ENCODE measurements at places on chromosomes 2 and 18.
A peak's percentile ranks its signal among the peaks of the same experiment; 100 is the strongest.

- no peak for DNase-seq
Measured at GRCh38 chr2:240789501-240790369, 30.3 kb downstream of the KIF1A start.

GRCh38 chr2:207502577-207503198, 27.1 kb upstream of the CREB1 start:
- DNase-seq, result no peak

GRCh38 chr2:174717273-174717672, 47.0 kb downstream of the CHRNA1 start:
- DNase-seq, result no peak

- DNase-seq, result no peak
Measured at GRCh38 chr2:236571145-236571544, 1.5 kb downstream of the ACKR3 start.

DNA sequence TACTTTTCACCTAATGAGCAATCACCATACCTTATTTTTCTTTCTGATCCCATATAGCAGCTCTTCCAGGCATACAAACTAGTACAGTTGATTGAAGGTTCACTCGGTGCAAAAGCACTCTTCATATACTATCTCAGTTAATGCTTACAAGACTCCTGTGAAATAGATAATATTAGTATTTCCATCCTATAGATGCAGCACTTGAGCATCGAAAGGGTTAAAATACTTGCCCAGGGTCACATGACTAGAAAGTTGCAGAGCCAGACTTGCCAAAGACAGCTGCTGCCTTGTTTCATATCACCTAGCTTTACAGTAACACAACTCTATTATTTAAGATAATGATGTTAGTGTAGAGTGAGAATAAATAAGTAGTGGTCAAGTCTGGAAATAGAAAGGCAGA, 466.0 kb upstream of the TNP1 start:
- DNase-seq, result no peak

GRCh38 chr2:220188031-220188430, 560.6 kb downstream of the SLC4A3 start:
- DNase-seq, result no peak

- no peak for DNase-seq
Measured at GRCh38 chr2:164015328-164016123, 279.7 kb upstream of the FIGN start.

DNA sequence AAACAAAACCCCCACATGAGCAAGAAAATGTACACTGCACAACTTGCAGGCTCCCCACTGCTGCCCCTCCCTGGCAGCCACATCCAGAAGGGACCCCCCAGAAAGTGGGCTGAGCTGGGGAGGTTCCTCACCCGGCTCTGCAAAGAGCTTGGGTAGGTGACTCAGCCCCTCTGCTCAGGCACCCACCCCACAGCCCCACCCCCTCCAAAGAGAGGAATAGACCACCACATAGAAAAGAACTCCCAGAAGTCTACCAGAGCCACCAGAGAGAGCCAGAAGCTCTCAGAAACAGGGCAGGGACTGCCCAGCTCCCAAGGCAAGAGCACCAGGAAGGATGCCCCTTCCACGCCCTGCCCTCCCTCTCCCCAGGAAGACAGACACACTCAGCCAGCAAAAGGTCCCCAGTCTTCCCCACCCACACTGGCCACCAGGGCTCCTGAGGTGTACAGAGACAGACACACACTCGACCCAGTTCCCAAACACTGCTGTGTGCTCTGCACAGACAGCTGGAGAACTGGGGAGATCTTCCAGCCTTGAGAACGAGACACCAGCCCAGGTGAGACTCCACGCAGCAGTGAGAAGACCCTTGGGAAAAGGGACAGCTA, 28.2 kb downstream of the BIN1 start:
- DNase-seq, result no peak

- peak; percentile 24 for DNase-seq
Measured at GRCh38 chr2:162890690-162891311, 52.2 kb upstream of the KCNH7 start.

- no peak for DNase-seq
Measured at GRCh38 chr18:33647365-33647764, 69.3 kb downstream of the ASXL3 start.

- DNase-seq, result no peak
Measured at GRCh38 chr18:46174342-46175041, 70.3 kb downstream of the HAUS1 start.

GRCh38 chr2:132776287-132776686, 106.3 kb upstream of the LYPD1 start:
- no peak for DNase-seq

- no peak for DNase-seq
Measured at GRCh38 chr2:60092781-60093180, 460.7 kb downstream of the BCL11A start.

- DNase-seq, result no peak
Measured at GRCh38 chr18:78641689-78642231, 337.9 kb upstream of the SALL3 start.

DNA sequence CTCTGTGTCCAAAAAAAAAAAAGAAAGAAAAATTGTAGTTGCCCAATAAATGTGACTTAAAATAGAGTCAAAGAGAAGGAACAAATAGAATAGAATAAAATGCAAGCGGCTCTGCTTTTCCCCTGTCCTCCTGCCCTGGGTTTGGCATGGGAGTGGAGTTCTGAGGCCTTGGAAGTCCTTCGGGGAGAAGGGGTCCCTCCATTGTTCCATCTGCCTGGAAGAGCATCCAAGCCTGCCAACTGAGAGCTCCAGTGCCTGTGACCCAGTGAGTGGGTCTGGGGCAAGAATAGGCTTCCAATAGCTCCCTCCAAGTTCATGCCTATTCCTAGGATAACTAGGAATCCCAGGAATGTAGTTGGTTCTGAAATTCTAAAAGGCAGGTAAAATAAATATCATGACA, 321.4 kb downstream of the MYCN start:
- DNase-seq, result no peak

DNA sequence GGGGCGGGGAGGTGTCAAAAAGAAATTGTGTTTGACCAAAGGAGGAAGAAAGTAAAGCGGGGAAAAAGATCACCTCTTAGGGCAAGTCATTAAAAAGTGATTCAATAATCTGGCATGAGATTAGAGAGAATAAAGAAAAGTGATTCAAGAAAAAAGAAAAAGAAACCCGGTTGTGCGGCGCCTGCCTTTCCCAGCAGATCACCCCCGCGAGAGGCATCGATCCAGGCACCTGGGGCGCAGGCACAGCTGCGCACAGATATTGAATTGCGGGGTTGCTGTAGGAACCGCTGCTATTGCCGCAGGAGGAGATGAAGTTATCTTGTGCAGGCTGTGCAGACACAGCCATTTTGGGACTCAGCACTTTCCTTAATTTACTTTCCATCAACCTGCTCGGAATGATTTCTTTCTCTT, 71.2 kb downstream of the PLB1 start:
- DNase-seq, result no peak

DNA sequence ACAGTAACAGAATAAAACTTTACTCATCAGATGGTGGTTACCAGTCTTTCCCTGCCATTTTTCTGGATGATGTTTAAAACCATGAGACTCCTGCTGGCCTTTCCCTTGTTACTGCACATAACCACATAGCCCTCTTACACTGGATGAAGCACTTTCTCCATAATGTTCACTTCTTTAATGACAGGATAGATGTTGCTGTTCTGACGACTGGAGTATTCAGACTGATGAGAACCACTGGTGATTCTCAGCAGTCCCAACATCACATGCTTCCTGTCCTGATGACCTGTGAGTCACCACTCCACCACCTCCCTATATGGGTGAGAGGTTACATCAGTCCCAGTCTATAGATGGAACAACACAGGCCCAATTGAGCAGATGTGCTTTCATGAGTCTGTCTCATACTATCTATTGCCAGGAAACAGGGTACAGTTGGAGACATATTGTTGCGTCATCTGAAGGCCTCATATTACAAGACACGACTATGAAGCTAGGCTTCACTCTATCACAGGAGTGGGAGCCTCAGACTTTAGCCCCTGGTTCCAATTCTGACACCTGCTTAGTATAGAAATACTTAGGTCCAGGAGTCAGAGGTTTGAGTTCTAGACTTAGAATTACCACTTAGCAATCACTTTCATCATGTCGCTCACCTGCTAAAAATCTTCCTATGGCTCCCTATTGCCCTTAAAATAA, 145.7 kb upstream of the KLF7 start:
- peak; percentile 59 for DNase-seq

- no peak for DNase-seq
Measured at GRCh38 chr18:939166-939565, 34.5 kb downstream of the ADCYAP1 start.

GRCh38 chr2:160222546-160223283, 22.6 kb upstream of the ITGB6 start:
- no peak for DNase-seq

GRCh38 chr2:46430992-46431391, 48.4 kb upstream of the TMEM247 start:
- DNase-seq, result no peak

GRCh38 chr18:73461780-73462059, 593.9 kb upstream of the NETO1 start:
- no peak for DNase-seq

- DNase-seq, result no peak
Measured at GRCh38 chr18:26568926-26569665, 20.7 kb upstream of the KCTD1 start.

DNA sequence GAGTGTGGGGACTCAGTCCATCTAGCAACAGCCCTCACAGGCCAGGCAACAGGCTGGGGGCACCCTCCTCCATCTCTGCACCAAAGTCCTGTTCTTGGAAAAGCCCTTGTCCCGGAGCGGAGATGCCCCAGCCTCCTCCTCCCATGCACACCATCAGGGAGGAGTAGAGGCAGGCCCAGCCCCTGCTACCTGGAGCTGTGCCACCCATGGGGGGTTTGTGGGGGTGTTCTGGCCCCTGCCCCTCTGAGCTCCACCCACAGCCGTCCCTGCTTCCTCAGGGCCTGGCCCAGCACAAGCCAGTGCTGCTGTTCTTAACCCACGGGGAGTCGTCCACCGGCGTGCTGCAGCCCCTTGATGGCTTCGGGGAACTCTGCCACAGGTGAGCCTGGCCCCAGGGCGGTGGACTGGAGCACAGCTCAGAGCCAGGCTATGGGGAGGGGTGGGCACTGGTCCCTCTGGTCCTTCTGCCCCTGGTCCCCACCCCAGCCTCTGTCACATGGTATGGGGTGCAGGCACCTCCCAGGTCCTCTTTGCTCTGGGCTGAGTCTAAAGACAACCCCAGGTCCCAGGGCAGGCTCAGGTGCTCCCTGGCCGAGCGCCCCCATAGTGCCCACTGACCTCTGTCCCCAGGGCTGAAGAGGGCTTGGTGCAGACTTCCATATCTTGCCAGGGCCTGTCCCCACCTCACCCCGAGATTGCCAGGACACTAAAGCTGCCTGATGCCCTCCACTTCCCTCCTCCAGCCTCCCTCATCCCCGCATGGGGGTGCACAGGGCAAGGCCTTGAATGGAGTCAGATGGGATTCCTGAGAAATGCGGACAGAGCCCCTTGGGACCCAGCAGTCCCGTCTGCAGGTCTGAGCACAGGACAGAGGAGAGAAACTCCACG, 2.7 kb downstream of the AGXT start:
- DNase-seq, result no peak

DNA sequence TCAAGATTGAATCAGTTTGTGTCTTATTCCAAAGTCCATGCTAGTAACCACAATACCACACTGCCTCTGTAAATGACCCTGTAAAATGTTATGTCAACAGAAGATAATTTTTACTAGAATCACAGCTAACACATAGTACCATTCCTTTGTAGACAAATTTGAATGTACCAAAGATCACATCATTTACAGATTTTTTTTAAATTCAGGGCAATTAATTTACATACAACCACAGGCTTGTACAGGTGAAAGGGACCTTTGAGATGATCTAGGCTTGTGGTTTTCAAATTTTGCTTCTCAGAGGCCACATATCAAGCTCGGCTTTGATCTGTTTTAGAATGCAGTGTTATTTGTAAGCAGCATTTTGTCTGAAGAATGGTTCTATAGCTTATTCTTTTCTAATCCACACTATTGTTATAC, 63.8 kb upstream of the PPM1B start:
- DNase-seq, result no peak

GRCh38 chr2:178523596-178524134, 43.4 kb downstream of the PLEKHA3 start:
- DNase-seq, result no peak

DNA sequence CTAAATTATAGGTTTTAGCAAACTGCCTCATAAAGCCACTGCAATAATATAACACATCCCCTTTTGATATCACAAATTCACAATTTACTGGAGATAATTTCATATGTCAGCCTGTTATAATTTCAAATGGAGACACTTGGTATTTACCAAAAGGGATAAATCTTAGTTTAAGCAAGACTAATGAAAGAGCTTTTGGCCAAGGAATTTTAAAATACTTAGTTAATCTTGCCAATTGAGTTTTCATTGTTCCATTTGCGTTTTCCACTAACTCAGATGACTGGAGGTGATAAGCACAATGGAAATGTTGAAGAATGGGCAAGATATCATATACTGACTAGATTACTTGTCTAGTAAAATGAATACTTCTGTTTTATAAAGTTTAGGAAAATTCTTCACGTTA, 379.3 kb upstream of the SYT4 start:
- DNase-seq, result no peak

GRCh38 chr2:229810786-229811185, 96.4 kb upstream of the DNER start:
- no peak for DNase-seq

DNA sequence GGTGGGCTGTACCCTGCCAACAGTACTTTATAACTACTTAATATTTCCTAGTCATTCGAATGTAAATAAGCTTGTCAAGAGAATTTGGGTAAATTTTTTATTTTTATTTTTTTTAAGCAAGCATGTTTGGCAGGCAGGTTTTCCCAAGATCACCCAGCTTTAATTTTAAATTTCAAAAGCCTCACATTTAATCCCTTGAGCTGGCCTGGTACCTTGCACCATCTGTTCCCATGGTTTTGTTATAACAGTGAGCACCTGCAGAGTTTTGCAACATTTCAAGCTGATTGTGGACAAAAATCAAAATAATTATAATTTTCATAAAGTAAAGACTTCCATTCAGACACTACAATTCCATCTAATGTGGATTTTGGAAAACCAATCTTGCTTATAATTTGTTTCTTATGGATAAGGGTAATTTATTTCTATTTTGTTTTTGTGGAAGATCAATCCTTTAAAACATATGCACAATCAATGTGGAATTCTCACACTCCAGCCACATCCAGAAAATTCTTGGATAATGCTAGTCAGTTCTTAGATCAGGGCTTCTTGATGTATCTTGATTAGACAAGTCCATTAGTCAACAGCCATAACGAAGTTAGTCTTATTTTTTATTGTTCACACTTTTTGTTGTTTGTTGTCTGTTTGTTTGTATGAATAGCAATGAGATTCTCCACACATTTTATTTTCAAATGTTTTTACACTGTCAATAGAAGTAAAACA, 689.3 kb downstream of the NR4A2 start:
- peak; percentile 40 for DNase-seq

DNA sequence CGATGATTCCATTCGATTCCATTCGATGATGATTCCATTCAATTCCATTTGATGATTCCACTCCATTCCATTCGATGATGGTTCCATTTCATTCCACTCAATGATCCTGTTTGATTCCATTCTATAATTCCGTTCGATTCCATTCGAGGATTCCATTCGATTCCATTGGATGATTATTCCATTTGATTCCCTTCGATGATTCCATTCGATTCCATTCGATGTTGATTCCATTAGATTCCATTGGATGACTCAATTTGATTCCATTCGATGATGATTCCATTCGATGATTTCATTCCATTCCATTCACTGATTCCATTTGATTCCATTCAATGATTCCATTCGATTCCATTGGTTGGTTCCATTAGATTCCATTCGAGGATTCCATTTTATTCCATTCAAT, 1084.4 kb downstream of the RPIA start:
- no peak for DNase-seq

All from retinal pigment epithelial cell (primary cell).